ENCODE measurements at places on chromosomes 3 and 15.

DNA sequence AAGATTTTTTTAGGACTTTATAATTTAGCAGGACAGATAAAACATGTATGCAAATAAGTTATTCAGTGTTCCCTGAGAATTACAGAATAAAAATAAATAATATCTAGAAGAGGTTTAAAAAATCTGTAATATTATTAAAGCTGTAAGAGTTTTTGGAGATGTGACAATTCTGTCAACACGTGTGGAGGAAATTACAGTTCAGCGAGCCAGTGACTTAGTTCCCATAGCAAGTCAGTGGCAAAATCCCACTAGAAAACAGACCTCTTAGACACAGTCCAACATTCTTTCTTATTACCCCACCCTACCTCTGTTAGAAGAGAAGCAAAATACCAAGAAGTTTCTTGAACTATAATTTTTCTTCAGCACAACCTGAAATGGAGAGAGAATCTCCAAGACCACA is 16.2 kb upstream of the DENND6A start:
- no peak for DNase-seq

DNA sequence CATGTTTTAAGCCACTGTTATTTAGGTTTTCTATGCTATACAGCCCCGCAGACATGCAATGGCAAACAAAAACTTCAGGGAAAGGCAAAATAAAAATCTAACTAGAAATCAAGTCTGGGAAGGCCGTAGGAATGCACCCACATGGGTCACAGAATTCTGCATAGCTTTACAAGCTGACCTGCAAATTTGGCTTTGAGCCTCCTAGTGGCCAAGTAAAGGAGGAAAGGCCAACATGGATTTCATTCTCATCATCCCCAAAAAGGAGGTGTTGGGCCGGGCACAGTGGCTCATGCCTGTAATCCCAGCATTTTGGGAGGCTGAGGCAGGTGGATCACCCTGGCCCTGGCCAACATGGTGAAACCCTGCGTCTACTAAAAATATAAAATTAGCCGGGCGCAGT is 124.3 kb downstream of the FBLN2 start:
- no peak for DNase-seq

- DNase-seq, result no peak
These were observed 41.9 kb downstream of the ZNF621 start for GRCh38 chr3:40566694-40567093.

GRCh38 chr15:98959640-98960007 is 48.0 kb downstream of the PGPEP1L start:
- DNase-seq, result no peak

DNA sequence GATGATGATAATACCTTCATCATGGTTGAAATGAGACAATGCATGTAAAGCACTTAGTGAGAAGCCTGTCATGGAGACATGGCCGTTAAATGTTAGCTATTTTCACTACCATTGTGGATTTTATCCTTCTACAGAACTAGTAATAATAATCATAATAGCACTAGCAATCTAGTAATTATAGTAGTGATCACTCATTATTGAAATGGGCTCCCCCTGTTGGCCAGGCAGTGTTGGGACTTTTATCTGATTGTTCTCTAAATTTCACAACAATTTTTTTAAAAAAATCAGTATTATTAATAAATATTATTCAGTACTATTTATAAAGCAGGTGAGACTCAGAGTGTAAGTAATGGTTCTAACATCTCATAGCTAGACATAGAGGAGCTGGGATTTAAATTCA is 396.3 kb downstream of the IL5RA start:
- DNase-seq, result no peak

DNA sequence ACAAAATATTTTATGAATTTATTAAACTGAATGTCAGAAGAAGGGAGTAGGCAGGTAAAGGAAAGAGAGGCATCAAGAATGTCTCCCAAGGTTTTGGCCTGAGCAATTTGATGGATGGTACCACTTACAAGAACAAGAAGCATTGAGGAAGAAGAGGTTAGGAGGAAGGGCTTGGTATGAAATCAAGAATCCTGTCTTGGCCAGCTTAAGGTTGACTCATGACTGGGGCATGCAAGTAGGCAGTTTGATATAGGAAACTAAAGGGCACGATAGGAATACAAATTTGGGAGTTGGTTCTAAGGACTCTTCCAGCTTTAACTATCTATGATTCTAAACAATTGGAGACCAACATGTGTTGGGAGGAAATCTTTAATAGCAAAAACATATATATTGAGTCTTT is 79.1 kb downstream of the NTRK3 start:
- DNase-seq, result no peak

DNA sequence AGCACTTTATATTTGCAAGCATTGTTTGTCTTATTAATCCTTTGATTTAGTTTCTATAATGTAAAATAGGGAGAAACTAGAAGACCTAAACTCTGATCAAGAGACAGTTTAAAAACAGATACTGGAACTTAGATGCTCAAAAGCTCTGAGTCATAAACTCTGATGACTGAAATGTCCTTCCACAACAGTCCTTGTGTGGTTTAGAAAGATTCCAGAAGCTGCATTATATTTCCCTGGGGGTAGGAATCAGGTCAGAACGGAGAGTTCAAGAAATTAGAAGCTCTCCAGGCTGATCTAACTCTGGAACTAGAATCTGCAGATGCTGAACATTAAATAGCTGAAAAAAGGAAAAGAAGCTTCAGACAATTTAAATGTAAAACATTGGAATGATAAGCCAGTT is 18.3 kb upstream of the ONECUT1 start:
- DNase-seq, result no peak

GRCh38 chr3:105979961-105980360 is 111.1 kb upstream of the CBLB start:
- DNase-seq, result no peak

DNA sequence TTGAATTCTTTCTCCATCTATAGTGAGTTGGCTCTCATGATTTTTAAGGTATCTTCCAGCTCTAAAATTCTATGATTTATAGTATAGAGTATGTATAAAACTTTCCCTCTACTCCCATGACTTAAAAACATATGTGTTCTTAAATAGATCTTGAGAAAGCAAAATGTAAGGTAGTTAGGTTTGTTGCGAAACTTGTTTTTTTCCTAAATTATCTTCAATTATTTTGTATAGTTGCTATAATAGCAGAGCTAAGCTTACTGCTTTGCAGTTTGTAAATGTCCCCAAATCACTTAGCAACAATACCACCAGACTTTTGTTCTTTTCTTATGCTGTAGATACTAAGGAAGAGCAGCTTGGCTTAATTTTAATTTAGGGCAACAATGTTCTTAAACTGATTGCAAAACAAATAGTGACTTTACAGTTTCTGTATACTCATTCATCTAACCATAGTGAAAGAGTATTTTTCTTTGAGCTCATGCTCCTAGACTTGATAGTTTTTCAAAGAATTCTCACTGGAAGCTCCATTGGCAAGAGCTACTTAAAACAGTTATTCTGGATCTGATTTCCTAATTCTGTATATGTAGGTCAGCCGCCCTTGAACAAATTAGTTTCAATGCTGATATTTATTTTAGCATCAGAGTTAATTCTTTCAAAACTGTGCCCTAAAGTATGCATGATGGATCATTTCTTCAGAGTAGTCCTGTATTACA is 61.2 kb downstream of the LYSMD4 start:
- no peak for DNase-seq

GRCh38 chr3:192928720-192929119 is 11.1 kb upstream of the MB21D2 start:
- no peak for DNase-seq

GRCh38 chr15:39145854-39146625 is 434.8 kb upstream of the THBS1 start:
- DNase-seq, result no peak

- no peak for DNase-seq
These were observed 681.2 kb upstream of the GRM7 start for GRCh38 chr3:6179761-6180160.

- no peak for DNase-seq
These were observed 38.2 kb downstream of the RASA2 start for GRCh38 chr3:141524988-141525387.

- DNase-seq, result no peak
These were observed 74.4 kb downstream of the CPN2 start for GRCh38 chr3:194276768-194277103.

GRCh38 chr3:35970793-35971192 is 331.5 kb downstream of the ARPP21 start:
- DNase-seq, result no peak

DNA sequence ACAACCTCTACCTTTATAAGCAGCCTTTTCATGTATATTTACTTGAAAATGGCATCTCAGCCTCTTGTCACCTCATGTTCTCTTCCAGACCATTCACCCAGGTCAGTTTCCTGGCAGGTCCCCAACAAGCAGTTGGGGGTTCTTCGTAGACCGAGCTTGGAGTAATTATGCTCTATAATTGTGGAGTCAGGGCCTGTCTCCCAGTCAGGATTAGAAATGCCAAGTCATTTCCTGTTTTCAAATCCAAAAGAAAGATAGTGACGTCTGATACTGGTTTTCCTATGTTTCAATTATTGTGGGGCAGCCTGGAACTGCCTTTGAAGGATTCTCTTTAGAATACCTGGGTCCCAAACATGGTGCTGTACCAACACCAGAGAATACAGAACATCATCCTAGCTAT is 430.6 kb downstream of the MECOM start:
- no peak for DNase-seq

GRCh38 chr3:195817578-195818135 is 5.9 kb upstream of the MUC4 start:
- no peak for DNase-seq

DNA sequence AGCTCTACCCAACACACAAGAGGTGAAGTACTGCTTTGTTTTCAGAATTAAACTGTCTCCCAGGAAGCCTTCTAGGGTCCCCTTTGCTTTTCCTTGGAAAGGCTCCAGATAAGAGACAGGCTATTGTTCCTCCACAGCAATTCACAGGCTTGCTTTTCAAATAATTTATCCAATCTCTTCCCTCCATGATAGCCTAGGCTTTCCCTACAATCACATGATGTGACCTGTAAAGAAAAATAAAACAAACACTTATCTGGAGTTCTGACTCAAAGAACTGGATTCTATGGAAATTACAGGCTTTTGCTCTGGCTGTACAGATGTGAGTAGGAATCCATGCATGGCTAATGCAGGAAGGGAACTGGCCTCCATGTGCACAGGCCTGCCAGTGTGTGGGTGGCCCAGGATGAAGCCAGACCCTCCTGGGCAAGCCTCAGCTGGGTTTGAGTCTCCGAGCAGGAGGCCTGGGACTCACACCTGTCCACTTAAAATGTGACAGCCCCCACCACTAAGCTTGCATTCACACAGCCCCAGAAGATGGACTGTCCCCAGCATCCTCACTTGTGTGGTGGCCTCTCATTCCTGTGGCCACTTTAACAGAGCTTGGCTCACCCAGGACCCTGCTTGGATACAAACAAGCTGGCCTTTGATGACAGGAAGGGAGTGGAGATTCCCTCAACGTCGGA is 75.8 kb upstream of the LEKR1 start:
- no peak for DNase-seq

DNA sequence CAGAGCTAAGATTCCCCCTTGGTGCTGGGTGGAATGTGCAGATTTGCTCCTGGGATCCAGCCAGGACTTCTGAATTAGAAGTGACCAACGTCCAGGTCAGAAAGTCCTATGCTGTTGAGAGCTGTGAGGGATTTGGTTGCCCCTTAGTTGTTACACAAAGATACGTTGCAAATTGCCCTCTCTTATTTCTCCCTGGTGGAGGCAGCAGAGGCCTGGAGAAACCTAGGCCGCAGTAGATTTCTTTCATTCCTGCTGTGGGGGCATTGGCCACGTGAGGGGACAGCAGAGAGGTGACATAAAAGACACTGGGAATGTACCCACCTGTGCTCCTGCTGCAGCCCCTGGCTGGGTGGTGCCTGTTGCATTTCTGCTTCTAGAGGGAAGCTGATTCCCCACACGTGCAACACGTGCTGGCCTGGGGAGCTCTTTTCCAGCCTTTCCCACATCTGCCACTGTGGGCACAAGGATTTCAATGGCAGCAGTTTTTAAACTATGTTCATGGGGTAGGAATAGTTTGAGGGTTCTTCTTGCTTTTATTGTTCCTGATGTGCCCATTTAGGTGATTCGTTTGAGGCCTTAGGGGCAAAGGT is 65.7 kb downstream of the SYNM start:
- DNase-seq, result no peak

DNA sequence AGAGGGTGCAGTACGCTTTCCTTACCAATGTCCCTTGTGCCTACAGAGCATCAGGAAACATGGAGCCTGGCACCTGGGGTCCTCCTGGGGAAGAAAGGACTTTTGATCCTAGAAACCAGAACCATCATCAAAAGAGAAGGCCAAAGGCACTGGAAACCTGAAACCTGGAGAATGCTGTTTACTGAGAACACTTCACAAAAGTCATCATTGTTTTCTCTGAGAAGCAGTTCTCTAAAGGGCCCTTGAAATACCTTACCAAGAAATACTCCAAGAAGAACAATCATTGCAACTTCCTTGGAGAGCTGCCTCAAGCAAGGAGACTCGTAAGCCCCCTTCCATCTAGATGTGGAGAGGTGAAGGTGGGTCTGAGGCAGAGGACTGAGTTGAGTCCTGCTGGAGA is 66.0 kb downstream of the TLE3 start:
- no peak for DNase-seq

GRCh38 chr3:71917545-71917944 is 132.6 kb upstream of the PROK2 start:
- no peak for DNase-seq
